ENCODE measurements at places on chromosomes 2 and 18.

GRCh38 chr2:202494300-202495229 is 118.4 kb downstream of the BMPR2 start:
- no peak for DNase-seq

- DNase-seq = no peak
Observed at GRCh38 chr2:96113951-96114350, 2.4 kb downstream of the ADRA2B start.

DNA sequence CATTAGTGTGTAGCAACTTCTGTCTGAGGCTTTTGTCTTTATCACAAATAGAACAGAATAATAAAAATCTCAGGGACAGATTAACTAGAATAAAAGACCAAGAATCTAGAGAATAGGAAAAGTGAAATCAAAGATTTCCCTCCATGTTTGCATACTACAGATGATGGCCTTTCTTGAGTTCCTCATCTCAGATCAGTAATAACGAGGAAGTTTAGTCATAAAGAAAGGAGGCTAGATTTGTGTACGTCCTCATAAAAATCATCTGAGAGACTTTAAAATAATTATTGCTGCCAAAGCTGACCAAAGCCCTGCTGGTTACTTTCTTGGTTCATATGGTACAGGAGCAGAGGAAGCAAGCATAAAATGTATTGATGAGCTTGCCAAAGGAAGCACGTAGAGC is 117.3 kb downstream of the MIB1 start:
- no peak for DNase-seq

DNA sequence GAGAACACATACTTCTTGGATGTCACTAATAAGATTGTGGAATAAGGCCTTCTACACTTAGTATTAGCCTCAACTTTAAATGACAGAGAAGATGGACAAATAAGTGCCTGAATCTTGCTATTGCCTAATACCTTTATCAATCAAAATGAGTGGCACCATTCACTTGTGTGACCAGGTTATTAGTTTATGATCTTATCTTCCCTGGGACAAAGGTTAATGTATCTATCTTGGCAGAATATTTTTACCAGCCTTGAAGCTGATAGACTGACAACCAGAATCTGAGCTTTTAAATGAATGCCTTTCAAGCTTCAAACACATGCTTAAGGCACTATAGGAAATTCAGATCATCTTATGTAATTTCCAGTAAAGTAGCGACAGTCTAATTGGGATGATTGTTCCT is 202.9 kb downstream of the CCDC85A start:
- no peak for DNase-seq

DNA sequence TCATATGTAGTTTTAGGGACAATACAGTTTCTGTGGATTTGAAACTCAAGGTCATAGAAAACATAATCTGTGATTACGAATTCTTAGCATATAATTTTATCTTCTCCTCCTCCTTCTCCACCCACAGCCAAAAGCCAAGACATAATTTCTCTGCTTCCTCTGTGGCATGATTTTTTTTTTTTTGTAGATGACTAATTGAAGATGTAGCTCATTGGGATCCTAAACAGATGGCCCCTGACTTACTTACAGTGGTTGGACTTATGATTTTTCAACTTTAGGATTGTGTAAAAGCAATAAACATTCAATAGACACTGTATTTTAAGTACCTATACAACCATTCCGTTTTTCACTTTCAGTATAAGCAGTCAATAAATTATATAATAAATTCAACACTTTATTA is 42.3 kb downstream of the FSIP2 start:
- no peak for DNase-seq

DNA sequence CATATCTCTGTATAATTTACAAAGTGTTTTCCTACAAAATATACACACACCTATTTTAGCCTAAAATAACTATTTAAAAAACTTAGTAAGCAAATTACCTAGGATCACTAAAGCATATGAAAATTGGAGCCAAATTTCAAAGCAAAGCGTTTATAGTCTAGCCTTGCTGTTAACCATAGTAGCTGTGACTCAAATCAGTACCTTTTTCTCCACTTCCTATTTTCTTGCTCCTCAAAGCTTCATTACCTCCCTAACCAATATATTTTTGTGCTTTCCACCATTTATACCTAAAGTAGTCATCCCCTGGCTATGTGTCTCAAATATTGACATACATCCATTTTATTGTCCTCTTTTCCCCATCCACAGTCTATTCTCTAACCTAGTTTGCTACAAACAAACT is 73.1 kb downstream of the ERBB4 start:
- DNase-seq = no peak

DNA sequence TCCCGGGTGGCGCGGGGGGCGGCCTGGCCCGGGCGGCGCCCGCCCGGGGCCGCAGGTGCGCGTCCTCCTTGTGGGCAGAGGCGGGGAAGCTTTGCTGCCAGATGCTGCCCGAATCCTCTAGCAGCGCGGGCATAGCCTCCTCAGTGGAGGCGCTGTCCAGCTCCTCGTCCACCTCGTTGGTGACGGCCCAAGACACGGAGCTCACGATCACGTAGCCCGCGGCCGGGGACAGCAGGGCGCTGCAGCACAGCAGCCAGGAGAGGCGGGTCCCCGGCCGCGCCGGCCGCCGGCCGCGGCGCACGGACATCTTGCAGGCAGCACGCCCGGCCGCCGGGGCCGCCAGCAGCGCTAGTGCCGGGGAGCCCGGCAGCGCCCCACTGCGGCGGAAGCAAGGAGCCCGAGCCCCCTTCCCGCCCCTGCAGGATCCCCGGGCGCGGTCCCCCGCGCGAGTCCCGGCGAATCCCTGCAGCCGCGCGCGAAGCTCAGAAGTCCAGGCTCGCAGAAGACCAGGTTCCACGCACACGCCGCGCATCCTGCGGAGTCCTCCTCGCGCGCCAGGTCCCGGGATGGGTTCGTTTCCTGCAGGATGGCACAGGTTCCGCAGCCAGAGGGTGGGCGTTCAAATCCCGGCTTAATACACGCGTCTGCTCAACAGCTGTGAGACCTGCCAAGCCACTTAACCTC is at the start of gene CREG2:
TSS of gene CREG2 (minus strand) at position 353 of the 684 bp plus-strand sequence. CDS start at position 307, 46 bp downstream.
- peak; percentile 70 for DNase-seq

DNA sequence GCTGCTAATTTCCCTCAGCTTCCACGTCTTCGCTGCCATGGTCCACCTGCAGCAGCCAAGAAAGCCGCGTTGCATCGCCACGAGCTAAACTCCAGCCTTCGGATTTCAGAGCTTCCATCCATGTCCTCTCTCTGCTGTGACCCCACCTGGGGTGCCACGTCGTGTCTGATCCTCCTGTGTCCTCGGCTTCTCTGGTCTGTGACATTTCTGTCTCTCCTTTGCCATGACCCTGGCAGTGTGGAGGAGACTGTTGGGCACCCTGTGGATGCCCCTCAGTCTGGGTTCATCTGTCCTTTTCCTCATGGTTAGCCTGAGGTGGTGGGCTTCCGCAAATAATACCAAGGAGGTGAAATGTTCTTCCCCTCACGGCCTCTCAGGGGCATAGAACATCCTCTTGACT is 106.8 kb downstream of the RTP5 start:
- no peak for DNase-seq

DNA sequence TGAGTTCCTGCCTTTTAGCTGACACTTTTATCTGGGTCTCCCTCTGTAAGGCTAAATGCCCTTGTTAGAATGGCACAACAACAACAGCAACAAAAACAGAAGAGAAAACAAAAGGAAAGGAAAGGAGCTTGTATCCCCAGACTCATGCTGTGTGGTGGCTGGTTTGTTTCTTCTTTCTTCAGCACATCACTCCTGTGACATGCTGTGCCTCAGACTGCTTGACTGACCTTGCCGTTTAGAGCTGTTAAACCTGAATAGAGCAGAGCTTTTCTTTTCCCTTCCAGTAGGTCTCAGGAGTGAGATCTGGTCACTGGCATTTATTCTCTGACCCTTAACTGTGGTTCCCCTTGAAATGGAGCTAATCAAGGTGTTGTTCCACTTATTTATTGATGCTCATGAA is 18.9 kb downstream of the GALNT13 start:
- DNase-seq = no peak

- no peak for DNase-seq
Observed at GRCh38 chr2:4718777-4719176, 973.4 kb upstream of the SOX11 start.

DNA sequence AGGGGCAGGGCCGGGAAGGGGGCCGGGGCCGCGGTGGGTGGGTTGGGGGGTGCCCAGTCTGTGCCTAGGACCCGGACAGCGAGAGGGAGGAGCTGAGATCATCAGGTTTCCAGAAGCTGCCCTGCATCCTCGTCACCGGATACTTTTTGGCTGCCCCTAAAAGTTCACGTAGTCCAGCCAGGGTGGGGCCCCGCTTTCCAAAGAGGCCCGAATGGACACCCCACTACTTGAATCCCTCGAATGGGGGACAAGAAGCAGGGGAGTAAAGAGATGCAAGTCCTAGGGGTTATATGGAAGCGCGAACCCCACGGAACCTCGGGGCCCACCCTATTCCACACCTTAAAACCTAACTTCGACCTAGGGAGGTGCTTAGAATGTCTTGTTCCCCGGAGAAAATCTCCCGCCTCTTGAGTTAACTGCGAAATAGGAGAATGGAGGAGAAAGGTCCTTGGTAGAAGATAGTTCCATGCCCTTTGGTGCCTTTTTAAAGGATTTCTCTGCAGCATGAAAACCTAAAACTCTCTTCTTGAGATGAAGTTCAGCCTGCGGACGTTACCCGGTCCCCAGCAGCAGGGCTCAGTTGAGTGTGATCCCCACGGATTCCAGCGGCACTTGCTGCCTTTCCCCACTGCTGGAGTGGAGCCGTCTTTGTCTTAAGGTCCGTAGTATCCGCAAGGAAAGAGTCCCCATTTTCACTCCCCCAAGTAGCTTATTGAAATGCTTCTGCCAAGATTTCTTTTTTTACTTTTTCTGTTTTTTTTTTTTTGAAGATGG is 2.1 kb upstream of the RNF152 start:
- no peak for DNase-seq

DNA sequence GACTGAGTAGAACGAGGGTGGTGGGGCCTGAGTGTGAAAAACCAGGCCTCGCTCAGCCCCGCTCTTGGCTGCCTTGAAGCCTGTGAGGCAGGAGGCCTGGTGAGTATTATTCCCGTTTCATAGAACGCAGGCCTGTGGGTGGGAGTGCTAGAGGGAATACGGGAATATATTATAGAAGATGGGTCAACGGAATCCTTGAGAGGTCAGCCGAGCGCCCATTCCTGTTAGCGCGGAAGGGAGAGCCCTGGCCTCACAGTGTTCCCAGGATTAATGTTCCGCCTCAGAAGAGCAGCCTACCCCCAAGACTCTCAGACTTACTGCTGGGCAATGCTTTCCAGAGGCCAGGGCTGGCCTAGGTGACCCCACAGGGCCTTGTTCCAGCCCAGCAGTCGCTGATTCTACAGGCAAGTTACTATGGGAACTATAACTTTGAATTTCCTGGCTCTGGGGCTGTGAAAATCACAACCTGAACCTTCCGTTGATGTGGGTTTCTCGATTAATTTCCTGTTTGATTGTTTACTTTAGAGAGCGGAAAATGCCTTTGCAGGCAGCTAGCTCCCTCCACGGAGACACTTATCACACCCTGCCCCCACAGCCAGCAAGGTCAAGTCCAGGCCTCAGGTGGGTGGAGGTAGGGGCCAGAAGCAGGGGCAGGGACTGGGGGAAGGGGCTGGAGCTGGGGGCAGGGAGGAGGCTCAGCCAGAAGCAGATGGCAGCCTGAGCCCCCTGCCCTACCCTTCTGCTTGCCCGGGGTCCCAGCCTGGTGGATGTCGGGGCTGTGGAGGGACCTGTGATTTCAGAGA is 108.3 kb downstream of the SMAD7 start:
- DNase-seq = peak; percentile 63

DNA sequence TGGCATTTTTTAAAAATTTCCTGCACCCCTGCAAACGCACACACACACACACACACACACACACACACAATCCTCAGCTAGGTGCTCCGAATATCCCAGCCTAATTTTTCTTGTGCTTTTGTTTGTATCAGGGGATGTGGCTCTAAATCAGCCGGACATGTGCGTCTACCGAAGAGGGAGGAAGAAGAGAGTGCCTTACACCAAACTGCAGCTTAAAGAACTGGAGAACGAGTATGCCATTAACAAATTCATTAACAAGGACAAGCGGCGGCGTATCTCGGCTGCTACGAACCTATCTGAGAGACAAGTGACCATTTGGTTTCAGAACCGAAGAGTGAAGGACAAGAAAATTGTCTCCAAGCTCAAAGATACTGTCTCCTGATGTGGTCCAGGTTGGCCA is 1.8 kb downstream of the HOXD13 start:
- DNase-seq = no peak

DNA sequence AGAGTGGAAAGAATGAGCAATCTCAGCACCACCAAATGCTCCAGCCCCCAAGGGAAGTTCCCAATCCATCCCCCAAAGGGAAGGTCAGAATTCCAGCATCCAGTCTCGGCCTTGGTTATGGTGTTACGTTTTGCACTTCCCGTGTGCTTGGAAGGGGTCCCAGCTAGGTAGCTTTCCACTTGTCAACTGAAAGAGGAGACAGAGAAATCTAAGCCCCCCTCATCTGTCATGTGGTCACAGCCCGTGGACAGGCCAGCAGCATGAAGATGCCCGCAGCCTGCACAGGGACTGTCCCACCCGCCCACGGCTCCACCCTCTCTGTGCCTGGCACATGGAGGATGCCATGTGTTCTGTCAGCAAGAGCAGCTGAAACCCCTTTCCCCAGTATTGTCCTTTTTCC is 32.1 kb downstream of the RHOB start:
- DNase-seq = no peak

GRCh38 chr2:240794178-240794721 is 25.8 kb downstream of the KIF1A start:
- DNase-seq = no peak

DNA sequence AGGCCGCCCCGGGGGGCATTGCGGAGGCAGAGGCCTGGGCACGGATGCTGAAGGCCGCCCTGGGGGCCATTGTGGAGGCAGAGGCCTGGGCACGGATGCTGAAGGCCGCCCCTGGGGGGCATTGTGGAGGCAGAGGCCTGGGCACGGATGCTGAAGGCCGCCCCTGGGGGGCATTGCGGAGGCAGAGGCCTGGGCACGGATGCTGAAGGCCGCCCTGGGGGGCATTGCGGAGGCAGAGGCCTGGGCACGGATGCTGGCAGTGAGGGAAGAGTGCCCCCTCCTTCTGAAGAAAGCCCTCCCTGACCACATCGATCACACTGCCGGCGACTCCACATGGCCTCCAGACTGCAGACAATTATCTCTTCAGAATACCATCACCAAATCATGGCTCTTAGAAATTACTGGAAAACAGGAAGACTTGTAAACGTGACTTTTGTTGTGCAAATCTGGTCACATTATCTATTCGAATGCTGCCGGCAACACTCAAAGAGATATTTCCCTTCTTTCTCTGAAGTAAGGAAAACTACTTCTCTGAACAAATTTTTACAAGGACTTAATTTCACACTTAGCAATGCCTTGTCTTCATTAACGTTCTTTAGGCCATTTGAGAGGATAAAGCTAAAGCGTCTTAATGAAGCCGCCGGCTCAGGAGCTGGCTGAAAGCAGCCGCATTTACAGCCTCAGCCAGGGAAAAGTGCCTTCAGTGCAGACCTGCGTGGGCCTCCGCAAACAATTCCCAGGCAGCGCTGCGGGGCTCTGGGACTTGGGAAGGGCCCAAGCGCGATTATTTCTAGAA is 18.1 kb upstream of the SNTG2 start:
- no peak for DNase-seq

Data from activated CD4-positive, alpha-beta memory T cell treated with anti-CD3 and anti-CD28 coated beads for 36 hours (primary cell).